Skin of body (tissue), 3 donors: ENCODE measurements at places on chromosomes 5 and 9. TPM values are rescaled to one million over a fixed set of nuclear protein-coding genes. Genes with fewer than 3 reads are reported as not detected.
A peak's percentile ranks its signal among the peaks of the same experiment; 100 is the strongest.

DNA sequence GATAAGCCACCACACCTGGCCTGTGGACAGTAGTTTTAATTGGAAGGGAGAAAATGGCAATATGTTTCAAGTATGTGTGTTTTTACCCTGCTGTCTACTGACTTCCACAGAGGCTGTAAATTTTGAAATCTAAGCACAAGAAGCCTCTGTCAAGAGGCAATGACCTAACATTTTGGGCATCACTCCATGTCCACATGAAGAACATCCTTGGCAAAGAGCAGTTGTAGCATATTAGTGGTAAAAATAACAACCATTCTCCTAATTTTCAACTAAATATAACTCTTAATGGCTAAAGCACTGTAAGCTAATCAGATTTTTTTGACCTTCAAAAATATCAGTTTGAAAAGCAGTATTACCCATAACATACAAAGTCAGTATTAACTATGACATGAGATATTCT, 100.3 kb upstream of the APC start:
- no peak for DNase-seq

GRCh38 chr9:8252445-8252844, 452.9 kb upstream of the DMAC1 start:
- DNase-seq = no peak

GRCh38 chr9:113488490-113488889, 25.0 kb downstream of the RGS3 start:
- DNase-seq = no peak

DNA sequence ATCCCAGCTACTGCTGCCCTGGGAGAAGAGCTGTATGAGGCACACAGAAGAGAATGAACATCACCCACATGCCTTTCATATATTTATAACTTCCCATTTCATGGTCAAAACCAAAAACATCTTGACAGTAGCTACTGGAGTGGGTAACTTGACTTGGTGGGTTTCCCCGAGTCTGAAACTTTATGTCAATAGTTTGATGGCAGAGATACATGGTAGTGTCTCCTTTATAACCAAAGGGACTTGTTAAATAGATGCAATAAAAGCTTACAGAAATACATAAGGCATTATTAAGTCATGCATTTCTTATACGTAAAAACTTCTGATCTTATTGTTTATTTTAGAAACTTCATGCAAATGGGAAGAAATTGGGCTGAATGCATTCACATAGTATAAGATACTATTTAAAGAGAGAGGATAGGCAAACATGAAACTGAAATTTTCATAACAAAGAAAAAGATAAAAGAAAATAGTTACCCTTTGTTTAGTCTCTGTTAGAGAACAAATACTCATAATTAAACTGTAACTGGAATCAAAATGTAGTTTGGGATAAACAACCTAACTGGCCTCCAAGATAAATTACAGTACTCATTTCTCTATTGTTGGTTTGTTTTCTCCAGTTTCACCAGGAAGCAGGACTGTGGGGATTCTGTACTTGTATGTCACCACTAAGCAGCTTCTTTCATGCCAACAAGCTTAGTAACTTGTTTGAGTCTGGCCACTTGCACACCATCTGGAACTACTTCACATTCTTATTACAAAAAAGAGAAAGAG, 459.3 kb upstream of the MEF2C start:
- DNase-seq = no peak

MARVELD2 gene
- total RNA-seq = 5.5 TPM

DNA sequence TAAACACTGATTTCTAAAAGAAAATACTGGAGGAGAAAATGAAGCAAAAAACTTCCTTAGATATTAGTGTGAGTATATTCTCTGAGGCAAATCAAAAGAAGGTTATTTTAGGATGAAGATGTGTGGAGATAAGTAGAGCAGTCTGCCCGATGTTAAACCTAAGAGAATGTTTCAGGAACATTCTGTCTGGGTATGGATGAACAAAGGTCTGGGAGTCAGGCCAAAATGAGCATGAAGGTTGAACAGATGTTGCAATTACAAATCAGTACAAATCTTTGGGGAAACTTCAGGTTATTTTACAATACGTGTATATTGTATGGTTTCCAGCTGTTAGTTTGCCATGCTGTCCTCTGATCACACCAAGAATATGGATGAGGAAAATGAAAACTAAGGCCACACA, 14.4 kb upstream of the CEP78 start:
- no peak for DNase-seq

GABBR2 gene
- 0.39 TPM for total RNA-seq

- DNase-seq = no peak
These were observed 995 bp downstream of the RPL35 start for GRCh38 chr9:124860582-124861341.

DNA sequence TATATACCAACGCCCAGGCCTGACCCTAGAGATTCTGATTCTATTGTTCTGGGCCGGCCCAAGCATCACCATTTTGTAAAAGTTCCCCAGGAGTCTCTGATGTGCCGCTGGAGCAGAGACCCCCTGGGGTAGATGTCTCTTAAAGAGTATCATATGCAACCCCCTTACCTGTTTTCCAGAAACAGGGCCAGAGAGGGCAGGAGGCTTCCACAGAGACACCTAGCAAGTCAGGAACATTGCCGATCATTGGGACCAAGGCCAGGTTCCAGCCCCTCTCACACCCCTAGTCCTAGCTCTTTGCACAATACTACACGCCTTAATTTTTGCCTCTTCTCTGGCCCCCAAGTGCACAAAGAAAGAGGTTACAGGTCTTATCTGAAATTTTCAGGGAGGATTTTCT, 63.8 kb downstream of the TMOD1 start:
- DNase-seq = no peak

NXNL2 gene
- total RNA-seq = not detected

DNA sequence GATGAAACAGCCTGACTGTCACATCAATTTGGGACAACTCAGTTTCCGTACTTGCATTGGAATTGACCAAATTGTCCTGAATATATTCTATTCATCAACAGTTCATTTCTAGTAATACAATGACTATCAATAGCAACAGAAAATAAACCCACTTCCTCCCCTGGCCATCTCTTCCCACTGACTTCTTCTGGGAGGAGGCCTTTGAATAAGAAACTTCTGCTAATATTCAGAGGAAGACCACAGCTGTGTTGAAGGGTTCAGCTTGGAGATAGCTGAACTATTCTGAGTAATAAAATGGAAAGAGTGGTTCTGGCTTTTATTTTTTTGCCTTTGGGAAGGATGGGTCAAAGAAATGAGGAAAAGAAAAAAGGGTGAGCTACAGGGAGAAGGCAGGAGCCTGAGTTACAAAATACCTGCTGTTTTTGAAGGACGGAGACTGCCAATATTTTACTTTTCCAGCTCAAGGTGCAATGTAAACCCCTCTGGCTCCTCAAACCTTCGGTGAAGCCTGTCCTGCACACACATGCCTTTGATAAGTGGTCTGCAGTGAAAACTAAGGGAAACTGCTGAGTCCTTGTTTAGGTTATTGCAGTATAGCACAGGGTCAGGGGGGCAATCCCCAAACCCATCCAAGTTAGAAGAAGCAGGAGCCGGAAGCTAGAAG, 29.9 kb downstream of the FYB1 start:
- no peak for DNase-seq

C9orf152 gene
- total RNA-seq = 0.30 TPM

DNA sequence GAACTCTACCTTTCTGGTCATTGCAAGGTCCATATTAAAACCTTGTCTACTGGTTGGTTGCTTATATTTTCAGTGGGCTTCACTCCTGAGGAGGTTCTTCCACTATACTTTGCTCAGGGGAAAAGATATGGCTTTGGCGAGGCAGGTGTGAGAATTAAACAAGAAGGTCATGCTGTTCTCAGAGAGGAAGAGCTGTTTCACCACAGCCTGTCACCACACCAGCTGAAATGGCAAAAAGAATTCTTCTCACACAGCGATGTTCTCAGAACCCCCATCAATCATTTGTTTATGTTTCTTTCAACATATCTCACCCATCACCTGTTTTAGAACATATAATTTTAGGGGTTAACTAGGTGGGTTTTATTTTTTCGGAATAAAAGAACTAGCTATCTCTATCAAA, 38.6 kb downstream of the CAPSL start:
- DNase-seq = no peak

DNA sequence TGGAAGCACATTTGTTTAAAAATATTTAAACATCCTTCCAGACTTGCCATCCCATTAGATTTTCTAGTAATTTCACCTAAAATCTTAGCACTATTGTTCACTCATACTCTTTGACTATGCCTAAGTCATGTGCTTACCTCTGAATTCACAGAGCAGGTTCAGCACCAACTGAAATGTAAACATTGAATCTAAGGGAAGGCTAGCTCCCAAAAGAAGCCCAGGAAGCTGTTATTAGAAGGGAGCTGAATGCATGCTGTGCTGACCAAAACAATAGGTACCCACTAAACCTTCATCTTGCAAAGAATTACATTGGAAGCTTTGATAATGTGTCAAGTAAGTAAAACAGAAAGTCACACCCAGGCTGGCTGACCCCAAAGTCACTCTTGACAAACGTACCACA, 571.3 kb downstream of the GABRG2 start:
- DNase-seq = no peak

- DNase-seq = no peak
These were observed 50.4 kb upstream of the GGTA1 start for GRCh38 chr9:121550041-121550440.

DNM1 gene
- total RNA-seq = 58.4 TPM

ZNF658 gene
- 9.6 TPM for total RNA-seq

GRCh38 chr9:69554945-69555344, 117.2 kb downstream of the APBA1 start:
- peak; percentile 74 for DNase-seq

SPINK1 gene
- not detected for total RNA-seq

LCN9 gene
- not detected for total RNA-seq

GRCh38 chr5:107950776-107951175, 280.0 kb upstream of the EFNA5 start:
- DNase-seq = no peak

DNA sequence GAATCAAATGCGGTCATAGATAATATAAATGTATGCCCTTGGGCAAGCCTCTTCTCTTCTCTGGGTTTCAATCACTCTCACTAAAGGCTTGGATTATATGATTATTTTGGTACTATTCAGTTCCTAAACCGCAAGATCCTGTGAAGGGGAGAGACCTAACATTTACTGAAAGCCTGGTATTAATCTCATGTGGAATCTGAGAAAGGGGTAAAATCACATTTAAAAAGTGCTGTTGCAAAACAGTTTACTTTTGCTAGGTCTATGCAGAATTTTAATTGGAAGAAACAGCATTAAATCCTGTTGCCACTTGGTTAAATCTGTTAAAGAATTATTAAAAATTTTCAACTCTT, 50.7 kb downstream of the SLC44A1 start:
- DNase-seq = no peak

- DNase-seq = no peak
These were observed 40.9 kb downstream of the FAF2 start for GRCh38 chr5:176489077-176489476.

DNA sequence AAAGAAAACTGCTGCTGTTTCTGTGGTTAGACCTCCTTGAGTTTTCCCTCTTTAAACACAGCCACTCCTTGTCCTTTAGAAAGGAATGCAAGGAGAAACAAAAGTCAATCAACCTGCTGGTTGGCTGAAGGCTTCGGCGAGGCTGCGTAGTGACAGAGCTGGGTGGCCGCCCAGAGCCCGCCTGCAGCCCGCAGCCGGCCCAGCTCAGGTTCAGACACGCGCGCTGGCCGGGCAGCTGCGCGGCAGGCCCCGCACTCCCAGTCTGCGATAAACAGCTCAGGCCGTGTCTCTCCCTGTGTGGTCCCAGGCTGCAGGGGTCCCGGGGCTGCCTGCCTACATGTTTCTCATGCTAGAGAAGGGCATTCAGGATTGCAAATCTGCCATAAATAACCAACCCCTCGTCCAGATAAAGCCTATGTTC, 115.4 kb downstream of the HSD17B3 start:
- no peak for DNase-seq

SCGB3A1 gene
- not detected for total RNA-seq

GRCh38 chr5:151885138-151885908, 39.3 kb downstream of the GLRA1 start:
- DNase-seq = no peak

TAS2R1 gene
- total RNA-seq = not detected

IL9 gene
- not detected for total RNA-seq

GRCh38 chr5:112419164-112419985, at the start of gene EPB41L4A:
Gene EPB41L4A (minus strand): TSS chr5:112419277. CDS start chr5:112419039, 238 bp downstream.
- no peak for DNase-seq

DNA sequence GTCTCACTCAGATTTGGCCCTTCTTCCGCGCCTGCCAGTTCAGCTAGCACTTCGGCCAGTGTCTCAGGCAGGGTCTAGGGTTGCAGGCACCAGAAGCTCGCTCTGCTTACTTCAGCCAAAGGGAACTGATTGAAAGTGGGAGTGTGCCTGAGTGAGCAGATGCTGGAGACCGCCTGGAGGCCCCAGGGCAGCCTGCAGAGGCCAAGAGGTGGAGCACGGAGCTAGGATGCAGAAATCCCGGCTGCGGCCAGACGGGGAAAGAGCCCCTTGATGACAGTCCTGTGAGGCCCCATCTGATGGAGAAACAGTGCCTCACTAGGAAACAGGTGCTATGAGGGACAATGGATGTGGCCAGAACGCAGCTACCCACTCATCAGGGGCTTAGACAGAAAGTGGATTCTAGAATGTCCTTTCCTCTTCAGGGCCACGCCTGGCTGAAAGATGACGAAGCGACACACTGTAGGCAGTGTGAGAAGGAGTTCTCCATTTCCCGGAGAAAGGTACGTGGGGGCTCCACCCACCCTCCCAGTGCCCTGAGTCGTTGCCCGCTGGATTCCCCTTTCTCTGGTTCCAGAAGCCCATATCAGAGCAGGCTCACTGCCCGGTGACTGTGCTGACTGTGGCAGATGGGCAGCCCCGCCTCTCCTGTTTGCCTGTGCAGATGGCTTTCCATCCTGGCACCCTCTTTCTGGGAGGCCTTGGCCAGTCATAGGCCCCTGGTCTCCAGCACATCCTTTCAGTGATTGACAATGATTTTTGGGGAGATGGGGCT, 16.1 kb downstream of the HNRNPH1 start:
- no peak for DNase-seq

DNA sequence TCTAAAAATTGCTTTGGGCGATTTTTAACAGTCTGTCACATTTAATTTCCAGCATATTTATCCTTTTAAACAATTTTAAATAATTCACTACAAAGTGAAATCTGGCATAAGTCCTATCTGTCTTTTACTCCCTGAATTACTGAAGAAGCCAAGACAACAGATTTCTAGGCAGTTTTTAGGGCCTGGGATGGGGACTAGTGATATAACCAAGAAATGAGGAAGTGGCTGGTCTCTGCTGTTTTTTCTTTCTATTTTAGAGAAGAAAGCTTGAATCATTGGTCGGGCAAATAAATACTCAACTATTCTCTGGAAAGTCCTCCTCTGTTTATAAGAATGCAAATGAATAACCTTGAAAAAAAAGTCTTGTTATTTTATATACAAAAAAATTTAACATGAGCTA, 79.7 kb upstream of the SSBP2 start:
- DNase-seq = no peak
